Large intestine (tissue), 12 donors: ENCODE measurements at places on chromosomes 5 and 9. TPM values are rescaled to one million over a fixed set of nuclear protein-coding genes. Genes with fewer than 3 reads are reported as not detected.

Gene URM1
- 62.7 TPM for polyA plus RNA-seq

Gene SLC6A7
- 5.7 TPM for polyA plus RNA-seq

- DNase-seq: no peak
Measured at GRCh38 chr5:22852807-22853660, at the start of gene CDH12. CDH12 (minus strand) TSS chr5:22853344.

GRCh38 chr9:108468364-108468763 is 387.4 kb downstream of the ACTL7B start:
- no peak for DNase-seq

- no peak for DNase-seq
Measured at GRCh38 chr5:31410089-31410488, 121.8 kb downstream of the DROSHA start.

DNA sequence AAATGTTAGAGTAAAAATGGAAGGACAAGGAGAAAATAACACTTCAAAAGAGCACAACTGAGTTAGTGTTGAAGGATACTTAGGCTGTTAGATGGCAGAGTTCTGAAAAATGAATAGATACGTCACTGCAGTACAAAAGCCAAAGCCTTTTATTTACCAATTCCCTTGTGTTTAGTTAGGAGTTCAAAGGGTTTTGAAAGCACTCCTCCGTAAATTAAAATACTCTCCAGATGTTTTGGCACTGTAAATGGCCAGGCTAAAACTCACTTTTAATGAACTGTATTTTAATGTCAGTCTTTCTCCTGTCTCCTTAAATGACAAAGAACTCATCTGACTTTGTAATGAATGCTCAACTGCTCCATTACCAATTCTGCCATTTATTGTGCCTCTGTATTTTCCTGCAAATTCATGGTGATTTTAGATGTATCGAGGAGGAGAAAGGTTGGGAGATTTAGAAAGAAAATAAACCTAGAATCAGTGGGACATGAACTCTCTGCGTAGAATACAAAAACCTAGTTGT is 1727.2 kb downstream of the MAT2B start:
- DNase-seq: no peak
